Activated naive CD4-positive, alpha-beta T cell treated with anti-CD3 and anti-CD28 coated beads, Interleukin-2, amount 50 U/mL, for 72 hours (primary cell): ENCODE measurements at places on chromosomes 12 and 14. TPM values are rescaled to one million over a fixed set of nuclear protein-coding genes. Genes with fewer than 3 reads are reported as not detected.

Gene SDSL
- not detected for total RNA-seq

Gene ST8SIA1
- total RNA-seq, result 1.7 TPM

Gene BMP4
- total RNA-seq, result not detected

Gene EID3
- 5.4 TPM for total RNA-seq

Gene GALNT6
- total RNA-seq, result 2.5 TPM

Gene UNG
- total RNA-seq, result 74.9 TPM

Gene DIO2
- not detected for total RNA-seq

Gene SLC4A8
- total RNA-seq, result 14.4 TPM
